ENCODE measurements at places on chromosomes 3 and 15.

DNA sequence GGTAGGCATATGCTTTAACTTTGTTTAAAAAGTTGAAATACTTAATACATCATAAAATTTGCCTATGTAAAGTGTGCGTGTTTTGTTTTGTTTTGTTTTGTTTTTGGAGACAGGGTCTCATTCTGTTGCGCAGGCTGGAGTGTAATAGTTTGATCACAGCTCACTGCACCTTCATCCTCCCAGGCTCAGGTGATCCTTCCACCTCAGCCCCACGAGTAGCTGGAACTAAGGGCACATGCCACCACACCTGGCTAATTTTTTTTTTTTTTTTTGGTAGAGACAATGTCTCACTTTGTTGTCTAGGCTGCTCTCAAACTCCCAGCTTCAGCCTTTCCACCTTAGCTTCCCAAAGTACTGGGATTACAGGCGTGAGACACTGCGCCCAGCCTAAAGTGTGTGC lies 42.5 kb downstream of the RAB7A start:
- H3K4me1 ChIP-seq = peaks cover 12% of the 10 kb centered on the region
- no peak overlapping the region for H3K27ac ChIP-seq
- ATAC-seq = no peak

- no peak for ATAC-seq
- H3K27ac ChIP-seq = no peak overlapping the region
- peaks cover 17% of the 10 kb centered on the region for H3K4me1 ChIP-seq
- no peaks in the 10 kb centered on the region for H3K27me3 ChIP-seq
- no peaks in the 10 kb centered on the region for H3K36me3 ChIP-seq
- H3K4me3 ChIP-seq = no peak overlapping the region
Observed at GRCh38 chr3:69082361-69082760, 2.2 kb upstream of the UBA3 start.

- H3K27me3 ChIP-seq = no peaks in the 10 kb centered on the region
- no peaks in the 10 kb centered on the region for H3K4me1 ChIP-seq
- H3K36me3 ChIP-seq = no peaks in the 10 kb centered on the region
- no peak overlapping the region for H3K4me3 ChIP-seq
Observed at GRCh38 chr3:60080648-60081047, 1030.8 kb upstream of the CFAP20DC start.

DNA sequence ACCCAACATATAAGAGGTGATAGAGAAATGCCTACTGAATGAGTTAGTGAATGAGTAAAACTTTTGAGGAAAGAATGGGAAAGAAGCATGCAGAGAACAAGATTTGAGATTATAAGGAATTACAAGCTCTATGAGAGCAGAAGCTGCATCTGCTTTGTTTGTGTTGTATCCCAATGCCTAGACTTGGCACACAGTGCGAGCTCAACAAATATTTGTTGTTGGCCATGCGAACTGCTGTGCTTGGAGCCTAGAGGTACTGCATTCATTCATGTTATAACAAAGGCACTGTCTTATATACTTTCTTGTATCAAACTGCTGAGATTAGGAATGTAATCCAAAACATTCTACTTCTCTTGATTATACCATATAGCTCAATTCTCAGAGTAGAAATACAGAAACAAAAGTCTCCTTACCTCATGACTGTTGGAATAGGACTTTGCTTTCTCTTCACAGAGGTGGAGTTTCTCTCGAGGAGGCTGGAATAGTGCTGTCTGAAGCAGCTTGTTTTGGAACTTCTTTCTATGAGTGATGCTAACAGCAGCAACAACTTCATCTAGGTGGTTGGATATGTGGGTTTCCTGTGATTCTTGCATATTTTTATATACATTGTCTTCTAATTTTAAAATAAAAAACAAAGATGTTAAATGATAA lies 21.1 kb downstream of the TTC23 start:
- H3K4me3 ChIP-seq = no peak overlapping the region
- no peak for ATAC-seq
- no peaks in the 10 kb centered on the region for H3K36me3 ChIP-seq
- no peaks in the 10 kb centered on the region for H3K4me1 ChIP-seq
- H3K27me3 ChIP-seq = no peaks in the 10 kb centered on the region
- H3K27ac ChIP-seq = no peak overlapping the region

DNA sequence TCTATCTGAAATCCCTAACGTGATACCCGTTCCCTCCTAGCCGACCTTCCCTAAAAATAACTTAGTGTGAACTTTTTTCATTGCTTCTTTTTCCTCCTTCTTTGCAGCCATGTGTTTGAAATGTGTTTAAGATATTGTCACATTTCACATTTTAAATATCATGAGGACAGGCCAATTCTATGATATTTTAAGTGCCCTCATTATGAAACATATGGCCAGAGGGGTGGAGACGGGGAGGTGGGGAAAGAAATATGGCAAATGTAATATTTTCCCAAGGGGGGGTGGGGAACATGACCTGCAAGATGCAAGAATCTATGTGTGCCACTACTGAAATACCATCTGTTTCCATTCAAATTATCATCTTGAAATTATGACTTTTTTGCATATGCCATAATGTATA lies 1039.2 kb downstream of the AGBL1 start:
- no peak overlapping the region for H3K4me3 ChIP-seq
- no peaks in the 10 kb centered on the region for H3K36me3 ChIP-seq
- H3K4me1 ChIP-seq = no peaks in the 10 kb centered on the region

GRCh38 chr15:67998599-67999133 lies 55.4 kb upstream of the PIAS1 start:
- no peaks in the 10 kb centered on the region for H3K27me3 ChIP-seq
- no peak overlapping the region for H3K4me3 ChIP-seq
- no peak for ATAC-seq

DNA sequence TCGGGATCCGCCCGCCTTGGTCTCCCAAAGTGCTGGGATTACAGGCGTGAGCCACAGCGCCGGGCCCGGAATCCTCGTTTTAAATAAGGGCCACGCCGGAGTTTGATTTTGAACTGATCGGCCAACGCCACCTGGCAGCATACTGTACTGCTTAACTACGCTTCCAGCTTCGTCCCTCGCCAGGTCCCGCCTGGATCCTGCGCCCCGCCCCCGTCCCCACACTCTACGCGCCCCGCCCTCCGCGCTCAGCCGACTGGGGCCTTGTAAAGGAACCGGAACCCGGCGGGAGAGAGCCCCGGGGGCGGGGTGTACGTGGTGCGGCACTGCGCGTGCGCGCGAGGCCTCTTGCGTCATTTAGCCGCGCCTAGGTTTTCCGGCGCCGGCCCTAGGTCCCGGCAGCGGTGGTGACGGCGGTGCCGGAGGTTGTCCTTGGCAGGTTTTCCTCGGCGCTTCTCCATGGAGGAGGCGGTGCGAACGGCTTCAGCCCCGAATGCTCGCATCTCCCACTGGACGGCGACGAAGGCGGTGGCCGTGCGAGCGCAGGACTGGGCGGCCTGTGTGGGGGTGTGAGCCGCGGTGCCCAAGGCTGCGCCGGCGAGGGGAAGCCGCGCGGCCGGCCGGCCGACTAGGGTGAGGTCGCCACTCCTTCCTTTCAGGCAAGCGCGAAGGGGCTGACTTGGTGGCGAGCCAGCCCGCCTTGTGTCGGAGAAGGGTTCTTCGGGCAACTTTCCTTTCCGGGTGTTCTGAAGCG lies at the start of gene NIPA2:
NIPA2 (plus strand) TSS at position 375 of the 751 bp plus-strand sequence. CDS start 13,066 bp downstream, outside the sequence.
- no peaks in the 10 kb centered on the region for H3K36me3 ChIP-seq
- peak; percentile 98 for ATAC-seq
- peak within 1 kb of the TSS; percentile 85 for H3K27ac ChIP-seq
- peak within 1 kb of the TSS; percentile 74 for H3K4me3 ChIP-seq
- H3K27me3 ChIP-seq = no peaks in the 10 kb centered on the region

DNA sequence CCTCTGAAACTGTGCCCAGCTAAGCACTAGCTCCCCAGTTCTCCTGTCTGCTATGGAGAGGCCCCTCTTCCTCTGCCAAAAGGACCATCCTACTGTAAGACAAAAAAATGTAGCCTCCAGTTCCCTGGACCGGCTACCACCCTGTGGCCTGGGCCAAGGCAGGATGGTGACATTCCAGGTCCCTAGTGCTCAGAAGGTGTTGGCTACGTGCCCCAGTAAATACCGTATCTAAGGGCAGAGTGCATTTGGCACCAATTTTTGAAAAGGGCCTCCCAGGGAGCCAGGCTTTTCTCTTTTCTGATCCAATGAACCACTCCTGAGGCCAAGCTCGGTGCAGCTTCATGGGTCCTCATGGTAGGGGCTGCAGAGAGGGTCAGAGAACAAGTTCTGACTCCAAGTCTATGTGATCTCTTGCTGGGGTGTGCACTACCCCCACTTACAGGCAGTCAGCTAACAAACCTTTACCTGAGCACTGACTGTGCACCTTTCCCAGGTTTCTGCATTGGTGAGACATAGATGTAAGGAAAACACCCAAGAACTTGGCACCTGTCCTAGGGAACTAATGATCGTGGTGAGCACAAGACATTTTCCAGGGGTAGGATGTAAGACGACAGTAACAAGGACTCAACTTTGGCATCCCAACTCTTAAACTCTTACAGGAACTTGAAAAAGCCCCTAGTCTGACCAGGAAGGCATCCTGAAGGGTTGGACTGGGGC lies 32.6 kb downstream of the TLE3 start:
- H3K27me3 ChIP-seq = no peaks in the 10 kb centered on the region
- no peaks in the 10 kb centered on the region for H3K4me1 ChIP-seq
- ATAC-seq = no peak
- H3K4me3 ChIP-seq = no peak overlapping the region

DNA sequence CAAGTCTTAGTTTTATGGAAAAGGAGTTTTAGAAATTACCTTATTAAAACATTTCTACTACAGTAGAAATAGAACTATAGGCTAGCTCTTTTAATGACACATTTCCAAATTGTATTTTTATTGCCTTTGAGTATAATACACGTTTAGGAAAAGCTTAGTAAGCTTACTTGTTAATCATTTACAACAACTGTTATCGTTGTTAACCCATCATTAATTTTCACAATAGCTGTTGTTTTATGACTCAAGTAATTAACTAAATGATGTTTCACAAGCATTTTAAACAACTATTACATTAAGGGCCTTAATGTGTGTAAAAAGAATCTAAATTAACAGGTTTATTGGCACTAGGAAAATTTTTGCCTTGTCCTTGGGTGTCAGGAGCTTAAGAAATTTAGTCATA lies 120.5 kb upstream of the THRB start:
- no peaks in the 10 kb centered on the region for H3K4me1 ChIP-seq
- ATAC-seq = no peak
- H3K27me3 ChIP-seq = no peaks in the 10 kb centered on the region
- no peak overlapping the region for H3K4me3 ChIP-seq
- no peaks in the 10 kb centered on the region for H3K36me3 ChIP-seq

All from gastroesophageal sphincter (tissue), 4 donors.